ENCODE measurements at places on chromosomes 3 and 15.

DNA sequence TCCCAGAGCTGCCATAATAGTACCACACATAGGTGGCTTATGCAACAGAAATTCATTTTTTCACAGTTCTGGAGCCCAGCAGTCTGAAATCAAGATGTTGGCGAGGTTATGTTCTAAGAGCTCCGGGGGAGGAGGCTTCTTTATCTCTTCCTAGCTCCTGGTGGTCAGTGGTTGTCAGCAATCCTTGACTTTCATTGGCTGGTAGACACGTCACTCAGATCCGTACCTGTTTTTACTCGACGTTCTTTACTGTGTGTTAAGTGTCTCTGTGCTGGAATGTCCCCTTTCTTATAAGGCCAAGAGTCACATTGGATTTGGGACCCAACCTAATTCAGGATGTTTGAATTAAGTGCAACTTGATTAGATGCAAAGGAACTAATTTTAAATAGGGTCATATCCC lies 218.5 kb upstream of the CNTN3 start:
- DNase-seq: no peak

DNA sequence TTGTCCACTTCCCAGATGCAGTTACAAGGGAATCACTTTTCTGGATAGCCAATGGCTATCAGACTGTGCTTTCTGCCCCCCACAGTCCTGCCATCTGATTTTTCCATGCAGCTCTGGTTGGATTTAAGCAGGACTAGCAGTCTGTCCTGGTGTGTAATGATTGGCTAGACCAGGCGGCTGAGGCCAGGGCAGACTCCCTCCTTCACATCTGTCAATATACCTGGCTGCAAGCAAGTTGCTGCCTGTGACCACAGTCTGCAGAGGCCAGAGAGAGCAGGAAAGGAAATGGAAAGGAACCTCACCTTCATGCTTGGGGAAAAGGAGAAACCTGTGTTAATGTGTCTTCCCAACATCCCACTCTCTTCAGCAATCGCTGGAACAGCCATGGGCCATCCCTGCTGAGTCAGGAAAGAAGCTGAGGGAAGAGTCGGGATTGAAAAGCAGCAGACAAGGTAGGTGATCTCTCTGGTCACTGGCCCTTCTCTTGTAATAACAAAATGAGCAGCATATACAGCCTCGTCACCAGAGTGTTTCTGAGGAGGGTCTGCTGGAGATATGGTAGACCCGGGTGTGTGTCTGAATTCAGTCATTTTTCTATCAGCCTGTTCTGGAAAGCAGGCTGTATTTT lies 126.7 kb upstream of the PHLDB2 start:
- DNase-seq: no peak

- DNase-seq: peak; percentile 70
These were observed 1028.6 kb downstream of the OTOL1 start for GRCh38 chr3:162525066-162525742.

DNA sequence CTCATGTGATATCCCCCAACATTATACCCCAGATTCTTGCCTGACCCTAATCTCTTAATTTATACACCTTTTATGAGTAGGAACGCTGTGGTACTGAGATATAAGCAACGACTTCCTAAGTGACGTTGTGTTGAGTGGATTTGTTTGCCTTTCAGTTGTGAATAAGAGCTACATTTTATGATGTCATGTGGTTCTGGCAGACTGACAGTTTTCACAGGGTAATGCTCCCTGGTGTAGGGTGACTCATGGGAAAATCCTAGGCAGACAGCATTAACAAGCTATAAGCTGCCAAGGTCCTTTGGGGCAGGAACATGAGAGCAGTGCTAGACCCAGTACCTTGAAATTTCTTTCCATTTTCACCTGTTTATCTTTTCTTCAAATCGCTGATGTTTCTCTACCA lies 11.2 kb downstream of the C3orf52 start:
- peak; percentile 99 for DNase-seq

DNA sequence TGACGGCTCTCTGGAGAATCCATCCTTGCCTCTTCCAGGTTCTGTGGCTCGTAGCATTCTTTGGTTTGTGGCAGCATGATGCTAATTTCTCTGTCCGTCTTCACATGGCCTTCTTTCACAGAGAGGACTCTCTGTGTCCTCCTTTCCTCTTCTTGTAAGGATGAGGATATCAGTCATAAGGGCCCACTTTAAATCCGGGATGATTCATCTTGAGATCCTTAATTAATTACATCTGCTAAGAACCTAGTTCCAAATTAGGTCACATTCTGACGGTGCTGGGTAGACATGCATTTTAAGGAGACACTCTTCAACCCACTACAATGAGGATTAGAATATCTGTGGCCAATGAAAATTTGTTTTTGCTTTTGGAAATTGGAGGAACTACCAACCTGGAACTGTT lies 15.7 kb upstream of the GXYLT2 start:
- no peak for DNase-seq

GRCh38 chr3:23404246-23404645 lies 201.1 kb downstream of the UBE2E2 start:
- no peak for DNase-seq

DNA sequence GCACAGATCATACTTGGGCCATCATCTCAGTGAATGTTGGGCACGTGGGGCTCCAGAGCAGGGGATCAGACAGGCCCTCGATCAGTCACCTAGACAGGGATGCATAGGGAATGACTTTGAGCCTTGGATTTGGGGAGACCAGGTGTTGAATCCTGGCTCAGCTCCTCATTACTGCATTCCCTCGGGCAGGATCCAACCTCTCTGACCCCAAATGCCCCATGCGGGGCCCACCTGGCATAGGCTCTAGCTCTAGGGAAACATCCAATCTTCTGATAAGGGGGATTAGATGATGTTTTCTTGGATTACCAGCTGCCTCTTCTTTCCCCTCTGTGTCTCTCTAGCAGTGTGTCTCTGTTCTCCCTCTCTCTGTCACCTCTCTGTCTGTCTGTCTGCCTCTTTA lies 22.7 kb downstream of the LOXL1 start:
- DNase-seq: no peak

DNA sequence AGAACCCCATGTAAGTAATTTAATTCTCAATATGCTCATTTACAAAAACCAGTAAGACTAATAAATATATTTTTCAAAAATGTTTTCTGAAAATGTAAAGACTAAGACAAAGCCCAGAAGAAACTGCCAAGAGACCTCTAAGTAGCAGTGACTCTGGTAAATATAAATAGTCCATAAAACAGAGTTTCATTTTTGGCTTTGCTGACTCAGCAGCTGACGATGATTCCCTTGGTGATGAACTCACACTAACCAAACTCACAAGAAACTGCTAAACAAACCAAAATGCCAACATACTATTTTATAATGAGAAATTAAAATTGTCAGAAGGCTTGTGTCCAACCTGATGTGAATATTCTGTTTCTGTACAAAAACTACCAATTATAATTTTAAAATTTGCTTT lies 31.5 kb upstream of the IMPG2 start:
- no peak for DNase-seq

DNA sequence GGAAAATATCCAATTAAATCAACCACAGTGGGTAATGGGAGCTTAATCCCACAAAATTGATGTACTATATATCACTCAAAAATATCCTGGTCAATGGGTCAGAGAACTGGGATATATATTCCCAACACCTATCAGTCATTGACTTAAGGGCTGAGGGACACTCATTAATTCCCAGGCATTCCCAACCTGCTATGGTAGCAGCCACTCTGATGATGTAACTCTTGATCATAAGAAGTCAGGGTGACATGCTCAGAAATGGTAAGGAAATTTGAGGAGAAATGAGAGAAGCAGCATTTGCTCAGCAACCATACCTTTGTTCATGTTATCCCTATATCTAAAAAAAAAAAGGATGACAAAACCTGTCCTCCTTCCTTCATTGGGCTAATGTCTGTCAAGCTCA lies 3.1 kb upstream of the PLOD2 start:
- DNase-seq: no peak

DNA sequence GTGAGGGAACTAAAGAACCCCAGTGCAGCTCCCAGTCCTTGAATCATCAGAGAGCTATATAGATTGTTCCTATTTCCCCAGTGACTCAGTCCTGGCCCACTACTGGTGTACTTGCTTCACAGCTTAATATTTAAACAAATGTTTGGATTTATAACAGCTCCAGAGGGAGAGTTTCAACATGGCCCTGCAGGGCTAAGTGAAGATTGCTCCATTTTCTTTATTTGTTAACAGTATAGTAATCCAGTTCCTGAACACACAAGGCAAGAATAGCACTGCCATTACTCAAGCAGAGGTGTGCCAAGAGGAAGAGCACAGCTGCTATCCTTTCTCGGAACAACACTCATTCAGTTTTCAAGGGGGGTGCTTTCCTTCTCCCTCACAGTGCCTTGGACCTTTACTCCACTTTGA lies 6.5 kb downstream of the SQOR start:
- DNase-seq: no peak

All from non-pigmented ciliary epithelial cell (primary cell).